EH (cell line): ENCODE measurements at places on chromosomes 1 and 21.

- no peak for DNase-seq
Observed at GRCh38 chr1:220454155-220454777, 73.7 kb upstream of the MARK1 start.

GRCh38 chr1:235181561-235182245 is 20.7 kb upstream of the RBM34 start:
- no peak for DNase-seq

GRCh38 chr1:156746728-156747631 is 4.5 kb downstream of the HDGF start:
- DNase-seq, result peak; percentile 96

- DNase-seq, result peak; percentile 91
Observed at GRCh38 chr1:198623752-198624647, 14.8 kb upstream of the PTPRC start.

DNA sequence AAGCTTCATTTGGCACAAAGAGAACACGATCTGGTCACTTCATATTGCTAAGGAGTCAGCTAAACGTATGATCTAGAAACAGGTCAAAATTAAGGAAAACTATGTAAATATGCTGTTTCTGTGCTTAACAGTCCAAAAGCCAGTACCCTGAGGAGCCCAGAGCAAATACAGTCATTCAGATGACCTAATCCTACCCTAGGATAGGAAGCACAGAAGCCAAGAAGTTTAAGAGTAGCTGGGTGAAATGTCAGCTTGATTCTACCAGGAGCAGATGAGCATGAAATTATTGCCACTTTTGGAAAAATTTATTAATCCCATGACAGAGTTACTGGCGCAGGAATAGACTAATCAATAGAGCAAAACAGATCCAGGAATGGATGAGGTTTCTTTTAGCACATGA is 18.3 kb downstream of the SORT1 start:
- DNase-seq, result no peak

- DNase-seq, result no peak
Observed at GRCh38 chr1:237478082-237478481, 412.6 kb downstream of the ZP4 start.
